Stimulated activated CD8-positive, alpha-beta memory T cell treated with anti-CD3 and anti-CD28 coated beads, Interleukin-4, amount 100 ng/mL, for 4 hours (primary cell): ENCODE measurements at places on chromosomes 3 and 15.

DNA sequence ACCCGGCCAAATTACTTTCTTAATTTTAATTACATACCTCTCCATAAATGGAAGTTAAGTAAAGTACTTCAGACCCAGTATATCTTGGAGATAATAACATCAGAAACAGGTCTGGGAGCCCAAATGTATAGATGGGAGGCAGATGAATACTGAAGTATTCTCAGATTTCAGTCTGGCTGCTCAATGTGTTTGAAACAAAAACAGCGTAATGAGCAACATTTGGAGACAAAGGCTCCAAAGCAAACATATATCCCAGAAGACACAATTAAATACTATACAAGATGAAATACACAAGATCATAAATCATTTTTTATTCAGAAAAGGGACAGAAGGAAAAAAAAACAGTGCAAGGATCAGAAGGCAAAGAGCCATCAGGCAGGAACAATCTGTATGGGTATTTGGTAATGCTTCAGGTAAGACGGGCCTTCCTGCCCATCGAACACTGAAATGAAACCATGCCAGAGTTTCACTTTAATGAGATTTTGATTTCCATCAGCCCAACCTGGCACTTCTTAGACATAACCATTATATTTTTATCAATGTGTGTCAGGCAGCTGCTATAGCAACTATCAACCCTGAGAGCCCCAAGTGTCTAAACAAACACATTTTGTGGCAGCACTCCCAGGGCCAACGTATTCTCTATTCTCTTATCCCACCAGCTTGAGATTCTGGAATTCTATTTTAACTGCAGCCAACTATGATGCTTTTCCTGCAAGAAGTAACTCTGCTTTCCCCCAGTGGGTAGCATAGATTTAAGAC, 210.8 kb downstream of the STT3B start:
- DNase-seq: no peak

DNA sequence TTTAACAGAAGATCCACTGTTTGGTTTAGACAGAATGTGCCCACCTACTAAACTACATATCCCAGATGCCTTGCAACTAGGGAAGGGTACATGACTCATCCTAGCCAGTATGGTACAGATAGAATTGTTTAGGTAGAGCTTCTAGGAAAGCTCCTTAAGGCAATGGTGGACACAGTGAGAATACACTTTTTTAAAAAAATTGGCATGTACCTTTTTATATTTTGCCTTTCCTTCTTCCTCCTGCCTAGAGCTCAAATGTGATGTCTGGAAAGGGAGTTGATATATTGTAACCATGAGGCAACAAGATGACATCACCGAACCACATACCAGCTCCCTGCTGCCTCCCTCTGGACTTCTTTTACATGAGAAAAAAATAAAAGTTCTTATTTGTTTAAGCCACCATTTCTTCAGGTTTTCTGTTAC, 14.4 kb upstream of the C3orf80 start:
- DNase-seq: no peak

DNA sequence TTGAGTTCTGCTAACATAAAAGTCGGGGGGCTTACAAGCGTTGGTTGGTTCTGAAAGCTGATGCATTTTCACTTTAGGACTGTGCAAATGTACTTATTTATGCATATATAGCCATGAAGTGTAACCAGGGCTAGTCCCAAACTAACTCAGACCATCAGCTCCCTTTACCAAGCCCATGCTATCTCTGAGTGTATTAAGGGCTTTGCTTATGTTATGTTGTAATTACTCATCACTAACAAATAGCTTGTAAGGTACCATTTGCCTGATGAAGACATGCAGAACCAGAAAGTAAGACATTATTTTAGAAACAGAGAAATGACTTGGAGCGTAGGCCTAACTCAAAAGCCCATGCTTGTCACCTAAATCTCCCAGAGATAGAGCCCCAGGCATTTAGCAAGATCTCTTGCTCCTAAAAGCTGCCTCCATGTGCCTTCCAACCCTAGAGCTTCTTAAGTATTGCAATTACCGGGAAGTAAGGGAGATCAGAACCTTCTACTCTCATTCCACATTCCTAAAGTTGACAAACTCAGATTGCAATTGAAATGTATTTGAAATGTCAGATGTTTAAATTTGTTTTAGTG, 362.9 kb upstream of the RBMS3 start:
- no peak for DNase-seq

DNA sequence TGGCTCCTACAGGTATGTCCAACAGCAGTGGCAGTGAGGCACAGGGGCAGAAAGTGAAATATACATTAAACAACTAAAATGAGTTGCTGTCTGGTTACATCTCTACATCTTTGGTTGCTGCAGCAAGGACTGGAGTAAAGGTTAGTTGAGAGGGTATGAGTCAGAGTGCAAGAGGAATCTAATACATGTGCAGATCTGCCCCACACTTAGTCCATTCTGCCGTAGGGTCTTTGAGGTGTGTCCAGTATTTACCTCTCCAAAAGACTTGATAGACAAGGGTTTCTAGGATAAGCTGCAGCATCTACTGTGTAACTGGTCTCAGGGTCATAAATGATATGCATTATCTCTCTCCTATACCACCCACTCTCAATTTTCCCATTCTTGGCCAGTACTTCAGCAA, 6.2 kb upstream of the NEDD4 start:
- DNase-seq: no peak

DNA sequence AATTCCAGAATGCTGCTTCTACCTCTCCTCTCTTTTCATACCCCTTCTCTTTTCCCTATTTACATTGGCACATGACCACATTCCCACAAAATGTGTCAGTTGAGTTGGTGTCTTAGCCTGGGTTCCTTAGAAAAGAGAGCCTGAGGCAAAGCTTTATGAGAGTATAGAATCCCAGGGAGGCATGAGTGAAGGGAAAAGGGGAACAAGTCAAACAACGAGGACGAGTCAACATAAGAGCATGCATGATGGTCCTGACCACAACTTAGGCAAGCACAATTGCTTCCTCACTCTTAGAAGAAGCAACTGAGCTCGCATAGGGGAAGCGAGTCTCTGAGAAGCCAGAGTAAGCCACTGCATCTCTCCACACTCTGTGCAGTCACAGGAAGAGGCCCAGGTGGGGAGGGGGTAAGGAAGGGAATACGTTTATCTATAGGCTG, 15.4 kb upstream of the ZNF774 start:
- no peak for DNase-seq

GRCh38 chr15:35179739-35180138, 94.6 kb upstream of the NANOGP8 start:
- DNase-seq: no peak

GRCh38 chr15:45449395-45449794, 71.1 kb upstream of the GATM start:
- DNase-seq: no peak

- no peak for DNase-seq
These were observed 49.9 kb upstream of the RAB6B start for GRCh38 chr3:133945381-133946095.

GRCh38 chr3:86702381-86702958, 288.5 kb downstream of the VGLL3 start:
- no peak for DNase-seq

- DNase-seq: no peak
These were observed 36.2 kb upstream of the ATOSA start for GRCh38 chr15:52715411-52715810.

DNA sequence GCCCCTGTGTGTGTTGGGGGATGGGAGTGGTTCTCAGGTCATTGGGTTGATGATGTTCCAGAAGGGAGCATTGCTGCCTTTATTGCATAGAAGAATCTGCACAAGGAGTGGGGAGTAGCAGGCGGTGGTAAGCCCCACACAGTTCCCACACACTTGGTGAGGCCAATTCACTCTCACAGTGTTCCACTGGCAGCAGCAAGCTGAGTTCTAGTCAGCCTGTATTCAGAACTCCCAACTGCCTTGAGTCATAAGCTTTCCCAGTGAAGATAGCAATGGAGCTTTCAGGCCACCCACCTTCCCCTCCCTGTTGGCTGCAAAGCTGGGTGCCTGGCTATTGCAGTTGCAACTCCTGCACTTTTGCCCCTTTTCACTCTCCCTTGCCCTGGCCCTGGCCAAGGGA, 181.1 kb upstream of the RBMS3 start:
- DNase-seq: no peak

- no peak for DNase-seq
These were observed 92.3 kb upstream of the FHIT start for GRCh38 chr3:61343543-61343942.

- DNase-seq: no peak
These were observed 1.7 kb upstream of the PPARG start for GRCh38 chr3:12286927-12287726.

- DNase-seq: no peak
These were observed 42.9 kb downstream of the SIDT1 start for GRCh38 chr3:113575206-113575605.

DNA sequence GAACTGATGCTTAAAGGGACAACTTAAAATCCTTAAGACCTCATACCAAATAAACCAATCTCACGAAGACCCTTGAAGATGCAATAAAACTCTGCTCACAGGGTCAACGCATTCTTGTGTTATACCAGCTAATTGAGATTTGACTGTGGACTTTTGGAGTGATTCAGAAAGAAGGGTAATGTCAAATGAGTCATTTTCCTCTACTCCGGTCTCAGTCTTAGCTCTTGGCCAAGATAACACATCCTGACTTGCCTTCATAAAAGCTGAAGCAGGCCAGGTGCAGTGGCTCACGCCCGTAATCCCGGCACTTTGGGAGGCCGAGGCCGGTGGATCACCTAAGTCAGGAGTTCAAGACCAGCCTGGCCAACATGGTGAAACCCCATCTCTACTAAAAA, 3.8 kb downstream of the PKM start:
- DNase-seq: no peak

GRCh38 chr3:184693011-184693975, 18.6 kb downstream of the MAGEF1 start:
- no peak for DNase-seq

DNA sequence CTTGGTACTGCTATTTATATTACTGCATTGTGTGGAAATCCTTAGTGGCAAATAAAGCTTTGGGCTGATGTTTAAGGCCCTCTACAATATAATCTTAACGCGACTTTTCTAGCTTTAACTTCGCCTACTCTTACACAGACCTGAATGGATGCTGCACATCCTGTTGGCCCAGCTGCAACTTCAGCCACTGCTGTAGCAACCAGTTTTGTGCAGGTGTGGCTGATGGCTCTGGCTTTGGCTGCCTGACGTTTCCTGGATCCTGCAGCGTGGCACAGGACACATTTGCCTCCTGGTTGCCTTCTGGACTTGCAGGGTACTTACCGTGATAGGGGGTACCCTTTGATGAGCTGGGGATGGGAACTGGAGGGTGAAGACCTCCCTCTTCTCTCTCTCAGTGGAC, 20.2 kb upstream of the ERICH6 start:
- DNase-seq: no peak
